ENCODE measurements at places on chromosomes 2 and 18.
A peak's percentile ranks its signal among the peaks of the same experiment; 100 is the strongest.

GRCh38 chr2:235458839-235459273 is 35.0 kb upstream of the AGAP1 start:
- DNase-seq: no peak

DNA sequence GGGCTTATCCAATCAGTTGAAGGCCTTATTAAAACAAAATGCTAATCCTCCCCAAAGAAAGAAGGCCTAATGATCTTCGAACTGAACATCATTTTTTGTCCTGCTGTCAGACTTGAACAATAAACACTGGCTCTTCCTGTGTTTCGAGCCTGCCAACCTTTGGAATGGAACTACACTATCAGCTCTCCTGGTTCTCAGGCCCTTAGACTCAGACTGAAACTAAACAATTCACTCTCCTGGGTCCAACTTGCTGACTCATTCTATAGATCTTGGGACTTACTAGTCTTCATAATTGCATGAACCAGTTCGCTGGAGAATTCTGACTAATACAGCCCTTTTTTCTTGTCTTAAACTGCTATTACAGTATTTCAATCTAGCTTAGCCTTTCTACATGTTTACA is 235.2 kb downstream of the LNPK start:
- no peak for DNase-seq

GRCh38 chr2:10837298-10838266 is 25.0 kb upstream of the PDIA6 start:
- no peak for DNase-seq

- peak; percentile 55 for DNase-seq
Measured at GRCh38 chr2:49490710-49491109, 336.4 kb upstream of the FSHR start.

DNA sequence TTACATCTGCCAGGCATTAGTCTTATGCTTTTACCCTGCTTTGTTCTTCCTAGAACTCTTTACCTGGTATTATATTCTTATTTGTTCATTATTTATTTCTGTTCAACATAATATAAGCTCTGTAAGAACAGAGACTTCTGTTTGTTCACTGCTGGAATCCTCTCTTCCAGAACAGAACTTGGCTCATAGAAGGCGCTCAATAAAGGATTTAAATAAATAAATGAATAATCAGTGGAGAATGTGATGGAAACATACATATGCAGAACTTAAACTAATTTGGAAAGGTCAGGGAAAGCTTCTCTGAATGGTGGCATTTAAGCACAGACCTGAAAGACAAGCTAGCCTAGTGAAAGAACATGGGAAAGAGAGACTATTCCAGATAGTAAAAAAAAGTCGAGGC is 24.3 kb downstream of the NCKAP1 start:
- DNase-seq: no peak

DNA sequence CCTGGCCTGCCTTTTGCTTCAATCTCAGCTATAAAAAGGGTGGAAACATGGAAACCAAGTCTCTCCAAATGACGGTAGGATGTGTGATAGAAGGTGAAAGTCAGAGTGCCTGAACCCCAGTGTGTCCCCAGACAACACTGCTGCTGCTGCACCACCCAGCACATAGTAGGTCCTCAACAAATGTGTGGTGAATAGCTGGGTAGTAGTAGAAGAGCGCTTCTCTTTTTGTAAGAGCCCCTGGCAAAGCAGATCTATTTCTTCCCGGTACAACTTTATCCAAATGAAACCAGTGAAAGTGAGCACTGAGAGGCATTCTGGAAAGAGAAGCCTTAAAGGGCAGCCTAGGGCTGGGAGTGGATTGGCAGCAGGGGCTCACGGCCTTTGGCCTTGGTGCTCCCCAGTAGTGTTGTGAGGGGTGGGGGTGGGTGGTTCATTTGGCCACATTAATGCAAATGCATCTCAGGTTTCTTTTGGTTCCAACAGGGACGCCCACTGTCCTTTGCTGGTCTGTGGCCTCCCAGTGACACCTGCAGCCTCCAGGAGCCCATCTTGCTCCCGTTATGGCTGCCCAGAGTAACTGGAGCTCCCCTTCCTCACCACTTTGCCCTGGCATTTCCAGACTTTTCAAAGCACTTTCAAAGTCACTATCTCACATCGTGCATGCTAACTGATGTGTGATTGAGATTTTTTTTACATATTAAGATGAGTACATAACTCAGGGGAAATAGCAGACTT is 304.3 kb upstream of the EPAS1 start:
- no peak for DNase-seq

GRCh38 chr18:2958819-2959298 is 54.1 kb downstream of the LPIN2 start:
- no peak for DNase-seq

DNA sequence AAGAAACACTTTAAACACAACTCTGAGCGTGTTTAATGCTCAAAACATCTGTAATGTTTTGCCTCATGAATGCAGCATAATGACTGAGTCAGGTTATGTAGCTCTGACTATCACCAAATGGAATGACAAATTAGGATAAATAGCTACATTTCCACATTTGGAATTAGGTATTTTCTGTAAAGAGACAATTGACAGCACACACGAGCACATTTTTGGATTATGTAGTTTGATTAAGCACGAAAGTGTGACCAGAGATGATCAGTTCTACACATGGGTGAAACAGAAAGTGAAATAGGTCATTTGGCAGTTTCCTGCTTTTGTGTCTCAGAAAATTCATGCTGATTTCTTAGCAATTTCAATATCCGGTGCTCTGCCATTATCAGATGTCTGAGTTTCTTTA is 29.0 kb downstream of the LPIN1 start:
- no peak for DNase-seq

- peak; percentile 40 for DNase-seq
Measured at GRCh38 chr2:158024288-158024898, 77.3 kb upstream of the UPP2 start.

DNA sequence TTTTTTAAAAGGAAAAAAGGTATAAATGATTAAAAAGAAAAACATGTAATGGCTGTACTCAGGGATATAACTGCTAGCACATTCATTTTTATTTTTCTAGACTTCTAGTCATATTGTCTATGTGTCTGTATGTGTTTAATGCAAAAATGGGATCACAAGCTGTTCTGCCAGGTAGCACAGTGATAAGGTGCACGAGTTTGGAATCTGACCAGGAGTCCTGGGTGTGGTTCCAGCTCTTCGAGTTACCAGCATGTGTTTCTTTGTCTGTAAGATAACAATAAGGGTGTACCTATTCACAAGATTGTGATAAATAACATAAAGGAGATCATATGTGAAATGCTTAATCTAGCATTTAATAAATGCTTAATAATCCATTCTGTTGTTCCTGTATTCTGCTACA is 145.3 kb downstream of the PKP4 start:
- DNase-seq: no peak

- no peak for DNase-seq
Measured at GRCh38 chr18:70368903-70369302, 80.1 kb downstream of the SOCS6 start.

DNA sequence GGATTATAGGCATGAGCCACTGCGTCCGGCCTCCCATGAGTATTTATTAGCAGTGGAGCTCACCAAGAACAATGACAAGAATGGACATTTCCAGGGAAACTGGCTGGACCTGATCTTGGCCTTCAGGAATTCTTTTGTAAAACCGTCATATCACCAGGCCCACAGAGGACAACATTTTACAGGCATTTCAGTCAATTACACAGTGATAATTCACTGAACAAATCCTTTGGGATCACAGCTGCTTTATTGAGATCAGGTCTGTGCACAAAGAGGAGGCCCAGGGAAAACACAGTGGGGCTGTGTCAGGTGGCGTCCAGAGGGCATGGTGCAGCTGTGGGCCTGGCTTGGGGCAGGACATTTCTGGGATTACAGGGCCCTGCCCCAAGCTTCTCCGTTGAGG is 30.1 kb upstream of the GTF2A1L start:
- no peak for DNase-seq

- no peak for DNase-seq
Measured at GRCh38 chr2:217631115-217631514, 371.7 kb downstream of the TNS1 start.

- DNase-seq: no peak
Measured at GRCh38 chr2:198517976-198518375, 713.6 kb downstream of the PLCL1 start.

DNA sequence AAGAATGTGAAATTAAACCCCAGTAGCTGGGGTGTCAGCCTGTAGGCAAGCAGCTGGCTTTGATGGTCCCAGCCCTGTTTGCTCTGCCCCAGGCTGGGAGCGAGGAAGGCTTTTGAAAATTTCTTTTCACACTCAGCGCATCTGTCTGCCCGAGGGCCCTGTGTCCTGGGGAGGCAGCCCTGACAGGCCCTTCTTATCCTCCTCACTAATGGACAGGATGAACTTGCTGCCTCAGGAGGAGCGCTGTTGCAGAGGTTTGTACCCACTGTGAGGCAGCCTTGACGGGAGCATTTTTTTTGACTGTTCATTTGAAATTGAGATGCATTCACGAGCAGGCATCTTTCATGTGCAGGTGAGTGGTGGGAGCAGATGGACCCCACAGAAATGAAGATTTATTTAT is 62.4 kb downstream of the SERPINB8 start:
- no peak for DNase-seq

GRCh38 chr18:13587477-13587876 is 138.9 kb downstream of the FAM210A start:
- no peak for DNase-seq

GRCh38 chr2:216664593-216665034 is 30.7 kb downstream of the IGFBP5 start:
- DNase-seq: no peak

DNA sequence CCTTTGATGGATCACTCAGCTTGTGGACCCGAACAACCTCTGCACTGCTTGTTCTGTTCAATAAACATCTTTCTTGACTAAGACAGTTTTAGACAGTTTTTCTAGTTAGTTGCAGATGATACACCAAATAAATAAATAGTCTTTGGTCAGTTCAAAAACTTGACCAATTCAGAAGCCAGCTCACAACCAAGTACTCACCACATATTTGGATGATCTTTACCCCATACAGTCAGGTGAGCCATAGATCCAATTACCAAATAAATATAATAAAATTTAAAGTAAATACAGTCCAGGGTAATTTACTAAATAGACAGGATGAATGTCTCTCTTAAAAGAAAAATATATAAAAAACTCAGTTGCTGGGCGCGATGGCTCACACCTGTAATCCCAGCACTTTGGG is 18.2 kb downstream of the SCN3A start:
- DNase-seq: no peak

DNA sequence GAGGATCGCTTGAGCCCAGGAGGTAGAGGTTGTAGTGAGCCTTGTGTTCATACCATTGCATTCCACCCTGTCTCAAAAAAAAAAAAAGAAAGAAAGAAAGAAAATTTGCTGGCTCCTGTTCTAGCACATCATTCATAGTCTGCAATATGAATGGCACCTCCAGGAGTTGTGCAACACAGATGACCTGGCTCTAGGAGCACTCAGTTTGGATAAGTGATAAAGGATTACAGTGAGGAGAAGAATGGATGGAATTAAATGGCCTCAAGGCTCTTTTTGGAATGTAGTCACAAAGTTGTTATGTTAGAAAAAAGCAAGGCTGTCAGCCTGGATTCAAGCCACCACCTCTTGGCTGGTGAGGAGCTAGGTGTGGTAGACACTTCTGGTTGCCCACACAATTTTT is 21.5 kb upstream of the SPRED2 start:
- DNase-seq: no peak

DNA sequence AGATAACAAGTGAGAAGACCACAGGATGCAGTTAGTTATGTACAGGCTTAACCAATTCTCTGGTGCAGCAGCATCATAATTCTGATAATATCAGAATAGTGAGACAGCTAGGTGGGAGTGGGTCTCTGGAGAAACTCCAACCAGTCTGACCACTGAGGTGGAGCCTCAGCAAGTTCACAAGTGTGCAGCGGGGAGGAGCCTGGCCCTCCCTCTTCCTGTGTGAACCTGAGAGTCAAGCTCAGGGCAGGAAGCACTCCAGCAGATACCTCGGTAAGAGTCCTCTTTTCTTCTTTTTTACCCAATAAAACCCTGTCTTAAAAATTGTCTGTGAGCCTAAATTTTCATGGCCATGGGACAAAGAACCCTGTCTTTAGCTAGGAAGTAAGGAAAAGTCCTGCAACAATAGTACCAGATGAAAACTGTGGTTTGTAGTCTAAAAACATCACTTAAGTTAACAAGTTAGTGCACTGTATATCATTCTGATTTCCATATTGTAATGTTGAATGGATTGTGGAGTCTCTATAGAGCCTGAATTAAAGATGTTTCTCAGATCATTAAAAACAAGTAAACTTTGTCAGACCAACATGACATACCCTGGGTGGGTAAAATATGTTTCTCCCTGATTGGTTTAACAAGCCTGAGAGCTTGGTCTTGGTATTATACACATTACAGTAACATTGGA is 370.8 kb downstream of the TMEM182 start:
- no peak for DNase-seq

GRCh38 chr2:40317761-40318160 is 134.1 kb downstream of the SLC8A1 start:
- no peak for DNase-seq

- no peak for DNase-seq
Measured at GRCh38 chr2:88585969-88586368, 41.3 kb downstream of the EIF2AK3 start.

GRCh38 chr2:226971770-226972169 is 135.9 kb downstream of the RHBDD1 start:
- no peak for DNase-seq

DNA sequence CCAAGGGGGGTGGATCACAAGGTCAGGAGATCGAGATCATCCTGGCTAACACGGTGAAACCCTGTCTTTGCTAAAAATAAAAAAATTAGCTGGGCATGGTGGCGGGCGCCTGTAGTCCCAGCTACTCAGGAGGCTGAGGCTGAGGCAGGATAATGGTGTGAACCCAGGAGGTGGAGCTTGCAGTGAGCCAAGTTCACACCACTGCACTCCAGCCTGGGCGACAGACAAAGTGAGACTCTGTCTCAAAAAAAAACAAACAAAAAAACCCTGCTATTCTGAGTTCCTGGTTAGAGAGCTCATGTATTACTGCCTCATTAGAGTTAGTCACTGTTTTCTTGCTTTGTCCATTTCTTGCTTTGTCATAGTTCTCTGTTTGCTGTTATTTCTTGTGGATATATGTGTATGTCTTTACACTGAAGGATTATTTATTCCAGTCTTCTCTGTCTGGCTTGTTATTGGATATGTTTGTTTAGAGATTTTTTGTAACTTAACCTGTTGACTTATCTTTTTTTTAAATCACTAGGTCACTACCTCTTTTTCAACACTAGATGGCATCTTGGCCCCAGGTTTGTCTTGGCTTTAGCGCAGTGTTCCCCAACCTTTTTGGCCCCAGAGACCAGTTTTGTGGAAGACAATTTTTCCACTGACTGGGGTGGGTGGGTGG is 17.0 kb downstream of the TTLL4 start:
- no peak for DNase-seq

GRCh38 chr2:62698653-62699052 is 6.9 kb upstream of the EHBP1 start:
- DNase-seq: no peak

- DNase-seq: no peak
Measured at GRCh38 chr2:46549166-46549844, 69.9 kb downstream of the TMEM247 start.

- no peak for DNase-seq
Measured at GRCh38 chr2:239715202-239715601, 309.9 kb downstream of the NDUFA10 start.

Data from NCI-H1436 (cell line).